ENCODE measurements at places on chromosomes 2 and 18. TPM values are rescaled to one million over a fixed set of nuclear protein-coding genes. Genes with fewer than 3 reads are reported as not detected.

The CDCA7 gene
- total RNA-seq = 1.7 TPM

The MSH2 gene
- total RNA-seq = 6.5 TPM

The TEX44 gene
- not detected for total RNA-seq

The TDRD15 gene
- total RNA-seq = 0.63 TPM

The REG3G gene
- total RNA-seq = not detected

The ACTG2 gene
- 4,198 TPM for total RNA-seq

GRCh38 chr2:198913394-198914152 lies 544.2 kb downstream of the SATB2 start:
- no peak for DNase-seq

The CD302 gene
- total RNA-seq = 46.9 TPM

GRCh38 chr2:169775354-169775753 lies 23.3 kb upstream of the SSB start:
- DNase-seq = no peak

All from esophagus muscularis mucosa (tissue), 4 donors.